SK-MEL-5 (cell line): ENCODE measurements at places on chromosomes 3 and 15.

DNA sequence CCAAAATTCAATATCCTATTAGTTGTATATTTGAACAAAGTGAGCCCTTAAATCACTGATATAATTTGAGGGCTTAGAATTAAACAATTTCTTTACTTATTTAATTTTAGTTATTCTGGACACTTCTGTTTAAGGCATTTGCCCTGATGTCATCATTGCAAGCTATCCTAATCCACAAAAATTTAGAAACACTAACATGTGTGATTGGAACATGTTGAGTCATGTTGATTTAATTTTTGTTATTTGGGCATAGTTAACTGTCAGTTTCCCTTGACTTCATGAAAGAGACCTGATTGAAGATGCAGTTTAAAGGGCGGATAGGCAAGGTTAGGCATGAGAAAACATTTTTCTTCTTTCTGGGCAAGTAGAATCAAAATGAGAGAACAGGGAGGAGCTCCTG, 682.6 kb downstream of the ROBO1 start:
- DNase-seq: no peak

GRCh38 chr15:63244399-63244798, 33.0 kb upstream of the APH1B start:
- DNase-seq: no peak

DNA sequence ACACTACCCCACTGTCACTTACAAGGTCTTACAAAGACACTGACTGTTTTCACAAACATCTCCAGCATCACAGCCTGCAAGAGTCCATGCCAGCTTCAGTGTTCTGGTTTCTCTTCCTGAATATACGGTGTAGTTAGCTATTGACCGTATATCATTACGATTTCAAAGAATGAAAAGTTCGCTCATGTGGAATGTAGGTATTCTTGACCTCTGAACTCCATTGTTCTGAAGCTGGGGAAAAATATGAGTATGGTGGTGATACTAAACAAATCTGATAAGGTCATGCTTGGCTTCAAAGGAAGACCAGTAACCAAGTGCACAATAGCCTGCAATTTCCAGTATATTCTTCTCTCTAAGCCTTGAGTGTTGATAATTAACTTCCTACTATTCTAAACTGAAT, 315.7 kb upstream of the WNT5A start:
- DNase-seq: no peak

DNA sequence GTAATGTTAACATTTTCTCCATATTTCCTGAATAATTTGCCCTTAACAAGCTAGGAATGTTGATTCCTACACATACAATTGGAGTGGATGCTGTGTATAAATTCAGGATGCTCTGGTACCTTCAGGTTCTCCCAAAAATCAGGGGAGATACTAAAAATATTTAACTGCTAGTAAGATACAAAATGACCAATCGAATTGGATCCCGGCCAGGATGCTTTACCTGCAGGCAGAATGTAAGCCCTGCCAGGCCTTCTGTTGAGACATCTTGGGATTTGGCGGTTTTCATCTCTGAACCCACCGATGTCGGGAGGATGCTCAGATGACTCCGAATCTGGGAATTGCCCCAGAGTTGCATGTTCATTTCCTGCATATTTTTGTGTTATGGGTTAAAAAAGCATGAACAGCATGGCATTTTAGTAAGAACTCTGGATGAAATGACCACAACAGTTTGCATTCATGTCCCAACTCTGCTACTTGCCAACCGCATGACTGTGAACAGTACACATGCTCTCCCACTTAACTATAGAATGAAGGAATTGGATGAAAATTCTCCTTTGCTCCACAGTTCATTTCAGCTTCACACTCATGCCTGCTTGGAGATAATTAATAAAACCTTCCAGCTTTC, 241.4 kb upstream of the TBL1XR1 start:
- no peak for DNase-seq
